ENCODE measurements at places on chromosomes 3 and 15.
A peak's percentile ranks its signal among the peaks of the same experiment; 100 is the strongest.

- DNase-seq = no peak
Observed at GRCh38 chr3:43247561-43248184, 38.7 kb upstream of the SNRK start.

GRCh38 chr3:11238880-11239279 lies 33.3 kb upstream of the ATG7 start:
- DNase-seq = peak; percentile 95

DNA sequence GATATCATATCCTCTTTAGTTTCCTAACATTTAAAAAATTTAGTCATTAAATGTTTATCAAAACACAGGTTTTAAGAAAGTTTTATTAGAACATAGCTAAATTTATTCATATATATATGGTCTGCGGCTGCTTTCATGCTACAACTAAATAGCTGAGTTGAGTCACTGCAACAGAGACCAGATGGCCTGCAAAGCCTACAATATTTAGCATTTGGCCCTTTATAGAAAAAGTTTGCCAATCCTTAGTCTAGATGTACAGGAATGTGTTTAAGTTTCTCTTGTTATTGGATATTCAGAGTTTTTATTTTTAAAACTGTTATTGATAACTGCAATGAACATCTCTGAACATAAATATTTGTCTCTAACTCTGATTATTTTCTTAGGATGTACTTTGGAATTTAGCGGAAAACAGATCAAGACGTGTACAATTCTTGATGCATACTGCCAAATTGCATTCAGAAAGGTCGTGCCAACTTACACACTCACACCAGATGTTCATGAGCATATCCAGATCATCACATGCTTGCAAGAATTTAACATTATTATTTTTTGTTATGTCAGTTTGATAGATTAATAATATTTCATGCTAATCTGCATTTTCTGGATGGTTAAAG lies 157.9 kb downstream of the STAC start:
- no peak for DNase-seq

GRCh38 chr3:168034152-168034928 lies 61.4 kb downstream of the GOLIM4 start:
- DNase-seq = peak; percentile 73

- DNase-seq = no peak
Observed at GRCh38 chr3:151526757-151527156, 65.9 kb upstream of the IGSF10 start.

- DNase-seq = no peak
Observed at GRCh38 chr3:105649480-105649879, 219.3 kb downstream of the CBLB start.

- DNase-seq = peak; percentile 94
Observed at GRCh38 chr3:152269056-152269830, 514 bp downstream of the MBNL1 start.

DNA sequence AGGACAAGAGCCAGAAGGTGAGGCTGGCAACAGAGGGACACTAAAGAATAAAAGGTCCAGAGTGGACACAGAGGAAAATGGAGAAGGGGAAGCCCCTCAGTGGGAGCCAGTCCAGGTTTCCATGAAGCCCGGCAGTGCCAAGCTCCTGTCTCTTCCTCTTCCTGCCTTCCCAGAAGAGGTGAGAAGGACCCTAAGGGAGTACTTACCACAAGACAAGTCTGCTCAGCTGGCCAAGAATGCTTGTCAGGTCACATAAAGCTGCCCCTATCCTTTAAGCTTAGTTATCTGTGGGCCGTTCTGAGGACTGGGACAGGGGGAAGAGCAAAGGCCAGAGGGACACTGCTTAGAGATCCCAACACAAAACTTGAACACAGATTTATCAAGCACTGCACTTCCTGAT lies 100.2 kb downstream of the RYK start:
- no peak for DNase-seq

- DNase-seq = no peak
Observed at GRCh38 chr15:90131848-90132247, 29.6 kb upstream of the IDH2 start.

- peak; percentile 42 for DNase-seq
Observed at GRCh38 chr3:117409701-117410459, 700.3 kb downstream of the TUSC7 start.

GRCh38 chr3:89841041-89841440 lies 733.6 kb downstream of the EPHA3 start:
- peak; percentile 16 for DNase-seq

- peak; percentile 61 for DNase-seq
Observed at GRCh38 chr3:122676759-122677158, 3.9 kb upstream of the PARP14 start.

GRCh38 chr3:71304247-71304646 lies 279.3 kb downstream of the FOXP1 start:
- no peak for DNase-seq

DNA sequence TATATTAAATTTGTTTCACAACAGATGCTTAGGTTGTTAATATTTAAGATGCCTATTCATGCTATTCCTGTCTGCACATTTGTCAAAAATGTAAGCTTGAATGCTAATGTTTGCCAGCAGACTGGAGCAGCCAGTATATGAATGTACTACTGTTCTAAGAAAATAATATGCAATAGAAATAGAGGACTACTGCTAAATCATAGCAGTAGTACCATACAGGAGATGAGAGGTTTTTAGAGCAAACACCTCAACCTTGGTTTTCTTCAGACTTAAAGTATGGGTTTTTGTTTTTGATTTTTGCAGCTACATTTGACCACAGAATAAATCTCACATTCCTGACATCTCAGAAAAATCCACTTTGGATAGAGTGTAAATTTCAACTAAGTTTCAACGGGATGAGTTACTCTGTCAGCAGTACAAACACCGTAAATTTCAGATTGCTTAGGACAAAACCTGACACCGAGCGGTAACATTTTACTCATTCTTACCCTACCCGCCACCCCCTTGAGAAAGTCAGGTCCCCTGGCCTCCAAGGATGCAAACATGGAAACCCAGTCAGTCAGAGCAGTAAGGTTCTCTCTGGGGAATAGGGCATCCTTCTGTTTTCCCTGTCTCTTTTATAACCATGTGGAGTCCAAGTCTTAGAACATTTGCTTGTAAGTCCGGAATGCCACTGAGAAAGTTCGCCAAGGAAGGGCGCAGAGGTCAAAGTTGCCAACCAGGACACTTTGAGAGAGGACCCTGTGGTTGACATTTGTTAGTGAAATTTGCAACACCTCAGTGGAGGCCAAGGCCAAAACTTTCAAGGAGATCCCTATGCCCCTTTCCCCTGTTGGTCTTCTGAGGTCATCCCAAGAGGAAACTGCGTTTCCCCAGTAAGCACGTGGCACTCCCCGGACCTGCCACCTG lies 17.9 kb upstream of the SATB1 start:
- DNase-seq = no peak

GRCh38 chr3:139416275-139416674 lies 26.8 kb upstream of the COPB2 start:
- DNase-seq = no peak

- no peak for DNase-seq
Observed at GRCh38 chr3:12719541-12719940, 39.5 kb downstream of the TMEM40 start.

- no peak for DNase-seq
Observed at GRCh38 chr15:72958634-72959033, 93.6 kb upstream of the NEO1 start.

DNA sequence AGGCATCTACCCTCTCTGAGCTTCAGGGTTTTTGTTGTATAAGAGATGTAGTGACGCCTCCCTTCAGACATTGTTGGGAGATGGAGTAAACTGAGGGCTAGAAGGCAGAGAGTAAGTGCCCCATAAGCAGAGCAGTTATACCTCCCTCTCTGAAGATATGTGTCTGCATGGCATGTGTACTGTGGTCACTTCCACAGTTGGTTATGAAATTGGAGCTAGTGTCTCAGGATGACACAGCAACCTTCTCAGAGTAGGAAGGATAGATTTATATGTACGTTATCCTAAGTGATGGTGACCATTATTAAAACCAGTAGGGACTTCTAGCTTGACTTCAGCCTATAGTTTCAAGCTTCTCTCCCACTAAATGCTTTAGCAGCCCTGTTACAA lies 17.9 kb downstream of the PXK start:
- peak; percentile 72 for DNase-seq

DNA sequence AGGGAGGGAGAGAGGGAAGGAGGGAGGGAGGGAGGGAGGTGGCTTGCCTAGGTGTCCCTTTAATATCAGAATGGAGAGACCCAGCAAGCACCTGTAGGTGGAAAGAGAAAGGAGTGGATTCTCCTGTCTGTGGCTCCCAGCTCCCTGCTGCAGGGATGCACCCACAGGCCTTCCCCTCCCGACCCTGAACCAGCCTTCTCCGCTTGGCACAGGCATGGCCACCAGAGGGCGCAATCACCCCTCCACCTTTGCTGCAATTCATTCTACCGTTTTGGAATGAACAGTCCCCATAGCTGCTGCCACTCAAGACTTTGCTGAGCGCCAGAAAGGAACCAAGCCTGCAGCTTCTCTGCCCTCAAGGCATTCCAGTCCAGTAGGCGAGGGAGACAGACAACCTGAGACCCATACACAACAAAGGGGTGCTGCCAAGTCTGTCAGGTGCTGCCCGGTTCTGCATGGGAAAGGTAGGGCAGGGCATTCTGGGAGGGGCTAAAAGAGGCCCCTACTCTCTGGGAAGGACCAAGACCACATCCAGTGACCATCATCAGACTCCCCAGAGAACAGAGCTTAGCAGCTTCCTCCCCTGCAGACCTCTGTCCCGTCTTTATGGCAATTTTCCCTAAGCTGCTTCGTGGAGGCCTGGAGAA lies 4.9 kb downstream of the TLR9 start:
- DNase-seq = peak; percentile 63

DNA sequence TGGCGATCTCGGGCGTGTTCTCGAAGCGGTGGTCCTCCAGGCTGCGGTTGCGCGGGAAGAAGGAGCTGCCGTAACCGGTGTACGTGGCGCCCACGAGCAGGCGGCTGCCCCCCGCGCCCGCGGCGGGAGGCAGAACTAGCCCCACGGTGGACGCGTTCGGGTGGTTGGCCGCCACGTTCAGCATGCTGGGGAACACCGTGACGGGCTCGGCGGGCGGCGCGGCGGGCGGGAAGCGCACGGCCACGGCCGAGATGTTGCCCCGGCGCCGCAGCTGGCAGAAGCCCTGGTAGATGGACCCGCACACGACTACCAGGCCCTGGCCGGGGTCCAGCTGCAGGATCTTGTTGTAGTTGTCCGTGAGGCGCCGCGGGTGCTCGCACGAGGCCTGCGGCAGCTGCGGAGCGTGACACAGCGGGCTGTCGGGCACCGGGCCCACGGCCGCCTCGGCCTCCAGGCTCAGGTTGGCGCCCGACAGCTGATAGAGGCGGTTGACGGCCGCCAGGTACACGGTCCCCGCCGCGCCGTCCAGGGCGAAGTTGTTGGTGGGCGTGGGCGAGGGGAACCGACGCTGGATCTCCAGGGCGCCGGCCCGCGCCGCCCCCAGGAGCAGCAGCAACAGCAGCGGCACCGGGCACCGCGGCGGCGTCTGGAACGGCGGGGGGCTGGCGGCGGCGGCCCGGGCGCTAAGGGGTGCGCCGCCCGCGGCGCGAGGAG lies 397 bp downstream of the PLXND1 start:
- DNase-seq = peak; percentile 43

DNA sequence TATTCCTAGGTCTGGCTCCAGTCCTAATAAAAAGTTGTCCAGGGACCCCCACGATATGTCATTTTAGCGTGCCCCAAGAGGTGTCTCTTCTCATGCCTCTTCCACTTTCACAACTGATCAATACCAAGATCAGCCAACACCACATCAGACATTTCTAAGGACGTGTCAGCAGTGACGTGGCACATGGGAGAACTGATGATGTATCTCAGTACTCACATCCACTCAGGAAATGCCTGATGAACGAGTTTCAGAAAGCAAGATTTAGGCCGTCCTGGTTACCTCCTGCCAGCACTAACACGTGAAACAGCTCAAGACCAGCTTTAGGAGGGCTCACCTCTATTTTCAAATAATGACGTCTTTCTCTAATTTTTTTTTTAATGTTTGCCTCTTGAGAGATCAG lies 19.6 kb downstream of the VGLL4 start:
- DNase-seq = peak; percentile 61

- peak; percentile 84 for DNase-seq
Observed at GRCh38 chr3:156795890-156796481, 30.2 kb upstream of the LEKR1 start.

- no peak for DNase-seq
Observed at GRCh38 chr3:45611628-45612081, 17.1 kb downstream of the LIMD1 start.

DNA sequence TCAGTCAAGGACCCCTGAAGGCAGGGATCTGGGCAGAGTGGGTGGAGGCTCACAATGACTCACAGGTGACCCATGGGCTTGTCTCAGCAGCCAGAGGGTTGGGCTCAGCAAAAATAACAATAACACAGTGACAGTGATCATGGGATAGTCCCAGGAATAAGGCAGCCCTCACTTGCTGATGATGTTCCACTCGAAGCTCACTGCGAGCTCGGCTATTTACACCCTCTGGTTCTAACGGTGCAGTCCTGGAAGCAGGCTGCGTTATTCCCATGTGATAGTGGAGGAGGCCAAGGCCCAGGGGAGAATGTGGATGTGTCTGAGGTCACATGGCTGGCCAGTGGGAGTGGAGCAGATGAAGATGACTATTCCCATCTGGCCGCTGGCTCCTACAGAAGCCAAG lies 16.2 kb downstream of the CCDC33 start:
- peak; percentile 41 for DNase-seq

GRCh38 chr3:32004113-32004765 lies 22.7 kb downstream of the ZNF860 start:
- DNase-seq = no peak

- peak; percentile 70 for DNase-seq
Observed at GRCh38 chr15:96325541-96326327, 4.8 kb upstream of the NR2F2 start.

DNA sequence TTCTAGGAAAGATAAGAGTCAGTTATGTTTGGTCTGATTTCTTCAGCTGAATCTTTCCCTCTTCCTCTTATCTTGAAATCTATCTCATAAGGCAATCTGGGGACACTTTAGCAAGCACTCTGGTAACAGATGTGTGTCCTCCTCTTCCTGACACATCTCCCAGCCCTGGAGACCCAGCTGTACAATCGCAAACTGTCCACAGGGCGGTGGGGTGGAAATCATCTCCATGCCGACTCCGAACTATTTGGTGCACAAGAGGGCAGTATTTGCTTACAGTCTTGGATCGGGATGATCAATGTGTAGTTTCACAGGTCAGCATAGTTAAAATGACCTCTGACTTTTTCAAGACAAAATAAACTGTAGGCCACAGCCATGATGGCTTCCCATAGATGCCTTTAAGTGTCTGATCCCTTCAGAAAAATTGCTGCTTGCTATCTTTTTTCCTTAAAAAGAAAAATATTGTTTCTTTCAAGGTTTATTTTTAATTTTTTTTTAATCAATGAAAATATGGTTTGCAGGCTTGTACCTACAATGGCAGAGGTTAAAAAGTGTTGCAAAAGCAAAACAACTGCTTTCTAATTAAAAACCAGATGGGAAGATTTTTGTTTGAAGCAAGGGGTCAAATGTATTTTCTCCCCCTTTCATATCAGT lies 17.7 kb downstream of the EEFSEC start:
- DNase-seq = peak; percentile 83

Measured in IMR-90 (cell line).